ENCODE measurements at places on chromosomes 16 and 17.

DNA sequence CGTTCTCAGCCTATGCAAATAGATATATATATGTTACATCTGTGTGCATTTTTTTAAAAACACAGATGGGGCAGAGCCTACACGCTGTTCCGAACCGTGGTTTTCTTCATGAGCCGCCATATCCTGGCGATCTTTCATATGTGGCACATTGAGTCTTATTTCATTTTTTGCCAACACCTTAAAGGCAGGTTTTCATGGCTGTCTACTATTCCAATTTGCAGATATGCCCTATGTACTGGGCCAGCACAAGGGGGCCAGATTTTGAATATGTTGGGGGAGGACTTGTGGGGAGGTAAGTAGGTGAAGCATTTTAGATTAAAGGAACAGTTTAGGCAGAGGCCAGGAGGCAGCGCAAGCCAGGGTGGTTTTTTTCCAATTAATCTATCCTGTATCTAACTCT, 16.0 kb downstream of the WFDC1 start:
- DNase-seq = no peak

DNA sequence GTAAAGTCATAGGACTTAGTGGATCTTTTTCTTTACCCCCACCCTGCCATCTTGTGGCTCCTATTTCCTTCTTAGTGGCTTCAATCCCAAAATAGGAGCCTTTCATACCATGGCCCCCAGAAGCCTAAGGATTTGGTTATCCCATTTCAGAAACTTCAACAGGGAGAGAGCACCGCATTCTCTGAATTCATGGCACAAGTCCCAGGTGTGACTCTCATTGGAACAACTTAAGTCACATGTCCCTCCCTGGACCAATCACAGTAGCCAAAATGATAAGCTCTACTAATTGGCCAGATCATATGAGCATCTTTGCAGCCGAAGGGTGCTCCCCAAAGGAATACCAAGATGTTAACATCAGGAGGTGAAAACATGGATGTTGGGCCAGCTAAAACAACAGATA, 43.2 kb downstream of the AXIN2 start:
- peak; percentile 64 for DNase-seq

DNA sequence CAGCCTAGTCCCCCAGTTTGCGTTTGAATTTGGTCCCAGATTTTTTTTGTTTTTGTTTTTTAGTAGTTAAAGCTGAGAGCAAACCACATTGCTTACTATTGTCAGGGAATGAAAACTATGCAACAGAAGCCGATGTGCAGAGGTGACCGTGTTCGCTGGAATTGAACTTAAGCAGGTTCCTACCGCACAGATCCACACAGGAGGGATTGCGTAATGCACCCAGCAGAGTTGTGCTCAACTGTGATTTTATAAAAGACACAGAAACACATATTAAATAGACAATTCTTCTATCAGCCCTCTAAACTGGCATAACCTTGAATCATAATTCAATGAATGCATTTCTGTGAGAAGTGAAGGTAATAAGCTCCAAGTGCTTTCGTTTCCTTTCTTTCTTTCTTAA, 443.0 kb downstream of the WWOX start:
- no peak for DNase-seq

DNA sequence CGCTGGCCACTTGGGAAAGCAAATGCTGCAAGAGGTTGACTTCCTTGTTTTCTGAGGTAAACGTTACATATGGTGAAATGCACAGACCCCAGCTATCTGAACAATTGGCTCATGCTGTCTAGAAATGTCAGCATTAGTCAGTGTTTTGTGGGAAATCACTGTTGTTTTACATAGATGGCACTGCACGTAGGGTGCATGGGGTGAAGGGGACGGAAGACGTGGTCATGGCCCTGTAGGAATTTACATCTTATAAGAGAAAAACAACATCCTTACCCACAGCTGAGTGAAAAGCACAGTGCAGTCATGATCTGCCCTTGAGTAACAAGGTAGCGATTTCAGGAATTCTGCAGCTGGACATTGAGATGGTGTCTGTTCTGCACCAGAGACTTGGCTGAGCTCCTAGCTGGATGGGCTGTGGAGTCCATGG, 15.2 kb downstream of the RPTOR start:
- peak; percentile 56 for DNase-seq

DNA sequence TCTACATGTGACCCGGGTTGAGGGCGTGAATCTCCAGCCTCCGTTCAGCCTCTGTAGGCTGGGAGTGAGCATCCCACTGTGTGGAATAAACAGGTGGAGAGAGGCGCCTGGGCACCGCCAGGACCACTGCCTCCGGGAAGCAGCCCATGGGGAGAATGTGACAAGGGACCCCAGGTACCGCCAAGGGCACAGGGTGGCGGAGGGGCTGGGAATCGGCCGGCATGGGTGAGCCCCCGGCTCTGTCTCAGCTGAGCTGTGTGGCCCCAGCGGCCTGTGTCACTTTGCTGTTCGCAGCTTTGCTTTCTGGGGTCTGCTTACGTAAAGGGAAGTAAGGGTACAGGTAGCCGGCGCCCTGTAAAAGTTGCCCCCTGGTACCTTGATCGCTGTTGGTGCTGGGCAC, 11.5 kb downstream of the GSE1 start:
- no peak for DNase-seq

GRCh38 chr17:43917348-43918025, 10.2 kb upstream of the MPP2 start:
- DNase-seq = peak; percentile 28

DNA sequence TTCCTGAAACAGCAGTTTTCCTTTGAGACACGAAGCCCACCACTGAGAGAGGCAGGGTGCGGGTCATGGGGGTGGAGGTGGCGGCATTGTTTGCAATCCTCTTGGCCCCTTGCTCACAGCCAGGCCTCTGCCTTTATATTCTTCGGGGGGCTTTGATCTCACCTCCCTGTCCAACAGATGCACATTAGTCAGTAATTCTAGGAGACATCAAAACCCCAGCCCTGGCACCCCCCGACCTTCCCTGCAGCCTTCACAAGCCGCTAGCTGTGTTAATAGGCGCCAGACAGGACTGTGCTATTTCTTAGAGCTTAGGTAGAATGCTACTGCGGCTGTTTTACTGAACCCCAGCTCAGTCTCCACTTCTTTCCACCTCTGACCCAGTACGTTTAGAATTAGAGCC, 212.6 kb downstream of the RBFOX1 start:
- no peak for DNase-seq

DNA sequence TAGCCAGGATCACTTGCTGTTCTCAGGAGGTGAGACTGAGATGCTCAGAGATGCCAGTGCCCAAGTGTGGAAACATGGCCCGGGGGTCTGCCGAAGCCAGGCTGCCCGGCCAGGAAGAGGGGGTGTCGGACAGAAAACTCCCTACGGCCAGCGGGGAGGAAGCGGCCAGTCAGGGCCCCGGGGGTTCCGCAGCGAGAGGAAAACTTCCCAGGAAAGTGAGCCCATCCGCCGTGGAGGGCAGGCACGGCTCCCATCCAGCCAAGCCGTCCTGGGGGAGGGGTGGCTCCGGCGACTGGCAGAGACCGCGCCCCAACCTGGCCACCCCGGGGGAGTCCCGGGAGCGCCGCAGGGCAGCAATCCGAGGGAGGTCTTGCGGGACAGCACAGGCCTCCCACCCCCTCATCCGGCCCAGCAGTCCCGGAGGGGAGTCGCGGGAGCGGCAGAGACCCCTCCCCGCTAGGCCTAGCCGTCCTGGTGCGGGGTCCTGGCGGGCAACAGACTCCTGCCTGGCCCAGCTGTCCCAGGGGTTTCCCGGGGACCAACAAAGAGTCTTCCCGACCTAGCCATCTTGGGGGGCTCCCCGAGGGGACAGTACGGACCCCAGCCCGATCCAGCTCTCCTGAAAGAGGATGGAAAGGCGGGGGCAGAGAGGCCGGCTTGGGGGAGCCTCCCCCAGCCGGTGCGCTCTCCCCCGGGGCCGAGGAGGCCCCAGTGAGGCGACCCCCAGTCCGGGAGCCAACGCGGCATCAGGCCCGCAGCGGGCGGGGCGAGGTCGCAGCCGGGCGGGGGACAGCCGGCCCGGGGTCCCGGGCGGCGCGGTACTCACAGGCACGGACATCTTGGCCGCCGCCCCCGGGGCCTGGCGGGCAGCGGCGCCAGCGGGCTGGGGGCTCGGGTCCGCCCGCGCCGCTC, 13.8 kb upstream of the BCAR1 start:
- DNase-seq = peak; percentile 34

- peak; percentile 46 for DNase-seq
Observed at GRCh38 chr16:65032387-65032786, 89.5 kb downstream of the CDH11 start.

GRCh38 chr17:28335959-28336871, 654 bp downstream of the TNFAIP1 start:
- DNase-seq = peak; percentile 90

- no peak for DNase-seq
Observed at GRCh38 chr16:27729516-27730304, 179.8 kb downstream of the KATNIP start.

- peak; percentile 15 for DNase-seq
Observed at GRCh38 chr16:13306161-13306995, 405.0 kb downstream of the SHISA9 start.

DNA sequence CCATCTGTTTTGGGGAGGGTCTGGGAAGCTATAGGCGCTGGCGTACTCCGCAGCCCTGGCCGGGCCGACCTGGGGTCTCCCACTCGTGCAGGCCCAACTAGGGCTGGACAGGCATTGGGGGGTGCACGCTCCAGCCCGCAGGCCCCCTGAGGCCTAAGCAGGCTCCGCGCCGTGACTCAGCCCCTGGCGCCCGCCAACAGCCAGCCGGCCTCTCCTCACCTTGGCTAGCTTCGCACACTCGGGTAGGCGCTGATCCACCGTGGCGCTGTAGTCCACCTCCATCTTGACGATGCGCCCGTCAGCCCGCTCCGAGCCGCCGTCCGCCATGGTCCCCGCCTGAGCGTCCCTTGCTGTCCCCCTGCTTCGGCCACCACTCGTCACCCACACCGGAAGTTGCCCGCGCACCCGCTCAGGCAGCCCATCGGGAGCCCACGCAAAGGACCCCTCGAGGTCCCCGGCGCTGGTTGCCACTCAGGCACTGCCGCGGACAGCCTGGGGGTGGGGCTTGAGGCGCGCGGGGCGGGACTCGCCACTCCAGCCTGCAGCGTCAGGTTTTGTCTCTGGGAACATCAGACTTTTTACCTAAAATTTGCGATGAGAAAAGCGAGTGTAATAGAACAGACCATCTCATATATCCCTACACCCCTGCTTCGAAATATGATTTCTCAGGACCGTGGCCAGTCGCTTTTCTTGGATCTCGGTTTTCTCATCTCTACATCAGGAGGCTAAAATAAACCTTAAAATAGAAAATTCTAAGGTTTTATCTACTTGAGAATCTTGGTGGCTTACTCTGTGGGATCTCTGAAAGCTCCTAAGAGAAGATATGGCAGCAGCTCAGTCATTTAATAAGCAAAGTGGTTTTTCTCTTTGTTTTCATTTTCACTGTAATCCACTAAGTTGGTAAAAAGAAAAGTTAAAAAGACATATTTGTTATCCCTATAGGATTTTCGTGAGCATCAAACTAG, at the start of gene PSMD12:
Gene PSMD12, minus strand, starts transcription at position 385 of the 965 bp plus-strand sequence. Its CDS starts 58 bp downstream, at position 327.
- peak; percentile 92 for DNase-seq

DNA sequence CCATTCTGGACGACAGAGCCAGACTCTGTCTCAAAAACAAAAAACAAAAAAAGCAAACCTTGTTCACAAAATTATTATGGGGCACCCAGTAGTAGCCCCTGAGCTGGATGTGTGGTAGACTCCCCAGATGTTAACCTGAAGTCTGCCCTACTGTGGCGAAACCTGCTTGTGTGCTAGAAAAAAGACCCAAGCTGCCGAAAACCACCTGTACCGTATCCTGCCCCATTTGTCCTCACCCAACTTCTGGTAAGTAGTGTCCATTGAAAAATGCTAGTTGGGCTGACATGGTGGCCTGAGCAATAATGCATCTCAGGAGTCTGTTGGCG, 9.1 kb downstream of the RMI2 start:
- no peak for DNase-seq

DNA sequence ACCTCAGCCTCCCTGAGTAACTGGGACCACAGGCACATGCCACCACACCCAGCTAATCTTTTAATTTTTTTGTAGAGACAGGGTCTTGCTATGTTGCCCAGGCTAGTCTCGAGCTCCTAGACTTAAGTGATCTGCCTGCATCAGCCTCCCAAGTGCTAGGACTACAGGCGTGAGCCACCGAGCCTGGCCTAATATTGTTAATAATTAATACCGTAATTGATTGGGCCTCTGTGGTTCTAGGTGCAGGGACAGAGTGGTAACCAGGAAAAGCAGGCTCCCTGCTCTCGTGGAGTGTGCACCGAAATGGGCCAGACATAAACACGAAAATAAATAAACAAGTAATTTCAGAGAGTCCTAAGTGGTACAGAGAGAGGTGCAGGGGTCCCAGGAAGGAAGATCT, 241.0 kb downstream of the GSG1L start:
- no peak for DNase-seq

GRCh38 chr17:40828454-40829044, 6.1 kb upstream of the KRT10 start:
- DNase-seq = no peak

- DNase-seq = no peak
Observed at GRCh38 chr16:31088459-31089183, at the start of gene PRSS53. PRSS53 (minus strand) TSS chr16:31088943; CDS start chr16:31088809, 134 bp downstream.

GRCh38 chr16:56277075-56277474, 85.8 kb downstream of the GNAO1 start:
- DNase-seq = peak; percentile 24

DNA sequence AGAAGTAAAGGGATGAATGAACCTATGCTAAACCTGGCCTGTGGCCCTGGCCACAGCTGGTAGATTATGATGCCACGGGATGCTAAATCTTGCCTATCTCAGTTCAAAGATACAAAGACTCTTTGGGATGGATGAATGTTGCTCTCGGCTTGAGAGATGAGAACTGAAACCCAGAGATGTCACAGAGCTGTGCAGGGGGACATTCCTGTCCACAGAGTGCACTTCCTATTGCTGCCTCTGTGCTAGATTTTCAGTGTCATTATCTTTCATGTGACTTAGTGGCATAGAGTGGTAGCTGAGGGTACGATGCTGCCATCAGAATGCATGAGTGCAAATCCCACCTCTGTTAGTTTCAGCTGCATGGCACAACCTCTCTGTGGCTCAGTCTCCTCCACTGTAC, 2.3 kb upstream of the MT1M start:
- DNase-seq = no peak

DNA sequence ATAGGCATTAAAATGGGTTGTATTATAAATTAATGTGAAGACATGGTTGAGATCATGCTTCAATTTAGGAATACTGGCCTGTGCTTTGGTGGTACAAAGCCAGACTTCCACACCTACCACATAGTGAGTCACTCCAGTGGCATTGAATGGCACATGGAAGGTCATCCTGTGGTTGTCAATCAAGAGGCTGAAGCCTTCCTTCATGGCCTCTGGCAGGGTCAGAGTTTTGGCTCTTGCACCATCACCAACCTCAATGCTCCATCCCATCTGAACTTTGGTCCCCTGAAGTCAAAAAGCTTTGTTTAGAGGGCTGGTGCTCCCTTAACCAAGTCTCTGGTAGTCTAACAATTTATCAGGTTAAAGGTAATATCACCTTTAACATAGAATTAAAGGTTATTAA, 6.1 kb downstream of the ZP2 start:
- DNase-seq = no peak

GRCh38 chr17:29090750-29091605, 48.0 kb downstream of the PIPOX start:
- no peak for DNase-seq
